ENCODE measurements at places on chromosomes 16 and 17. TPM values are rescaled to one million over a fixed set of nuclear protein-coding genes. Genes with fewer than 3 reads are reported as not detected.

DNA sequence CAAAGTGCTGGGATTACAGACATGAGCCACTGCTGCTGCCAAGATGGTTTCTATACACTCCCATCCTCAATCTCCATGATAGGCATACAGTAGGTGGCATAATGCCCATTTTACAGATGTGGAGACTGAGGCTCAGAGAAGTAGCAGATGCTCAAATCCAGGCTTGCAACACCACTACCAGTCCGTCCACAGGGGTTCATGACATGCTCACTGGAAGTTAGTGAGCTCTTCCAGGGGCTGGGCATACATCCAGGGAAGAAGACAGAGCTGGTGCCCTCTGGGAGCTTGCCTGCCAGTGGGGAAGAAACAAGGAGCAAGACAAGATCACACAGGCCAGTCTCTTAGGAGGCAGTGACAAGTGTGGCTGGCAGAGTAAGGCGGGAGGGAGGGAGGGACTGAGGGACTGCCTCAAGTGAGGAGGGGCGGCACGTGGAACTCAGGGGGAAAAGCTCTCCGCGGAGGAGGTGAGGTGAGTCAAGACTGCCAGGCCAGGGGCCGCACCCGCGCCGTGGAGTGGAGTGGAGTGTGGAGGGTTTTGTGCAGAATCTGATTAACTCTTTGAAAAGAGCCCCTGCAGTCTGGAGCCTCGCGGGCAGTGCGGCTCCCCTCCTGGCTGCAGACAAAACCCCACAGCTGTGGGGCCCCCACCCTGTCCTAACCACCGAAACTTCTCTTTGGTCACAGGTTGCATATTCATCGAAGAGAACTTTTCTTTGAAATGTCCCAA is 27.9 kb downstream of the SREBF1 start:
- peaks cover 60% of the 10 kb centered on the region for H3K36me3 ChIP-seq
- H3K27me3 ChIP-seq: no peaks in the 10 kb centered on the region
- no peak overlapping the region for H3K27ac ChIP-seq
- no peak for DNase-seq

- no peaks in the 10 kb centered on the region for H3K4me1 ChIP-seq
- H3K4me3 ChIP-seq: no peak overlapping the region
- H3K27me3 ChIP-seq: no peaks in the 10 kb centered on the region
- DNase-seq: no peak
Observed at GRCh38 chr16:1458336-1458976, 14.1 kb upstream of the CCDC154 start.

- no peak overlapping the region for H3K27ac ChIP-seq
- peak; percentile 74 for DNase-seq
Observed at GRCh38 chr17:65294181-65294719, 157.1 kb downstream of the RGS9 start.

- no peaks in the 10 kb centered on the region for H3K27me3 ChIP-seq
- DNase-seq: peak; percentile 84
- no peaks in the 10 kb centered on the region for H3K36me3 ChIP-seq
Observed at GRCh38 chr17:75996665-75997590, 3.7 kb upstream of the CDK3 start.

- peaks cover 5% of the 10 kb centered on the region for H3K36me3 ChIP-seq
- no peak overlapping the region for H3K4me3 ChIP-seq
- no peaks in the 10 kb centered on the region for H3K4me1 ChIP-seq
Observed at GRCh38 chr16:30888856-30889499, 4.9 kb downstream of the BCL7C start.

GRCh38 chr17:59863616-59864015 is 29.1 kb downstream of the TUBD1 start:
- no peak for DNase-seq
- H3K4me3 ChIP-seq: no peak overlapping the region
- H3K27me3 ChIP-seq: no peaks in the 10 kb centered on the region
- no peak overlapping the region for H3K27ac ChIP-seq

- peaks cover 23% of the 10 kb centered on the region for H3K4me1 ChIP-seq
- no peak overlapping the region for H3K4me3 ChIP-seq
- DNase-seq: no peak
- H3K27me3 ChIP-seq: no peaks in the 10 kb centered on the region
- no peaks in the 10 kb centered on the region for H3K36me3 ChIP-seq
Observed at GRCh38 chr16:11155284-11155806, 100.7 kb downstream of the SOCS1 start.

DNA sequence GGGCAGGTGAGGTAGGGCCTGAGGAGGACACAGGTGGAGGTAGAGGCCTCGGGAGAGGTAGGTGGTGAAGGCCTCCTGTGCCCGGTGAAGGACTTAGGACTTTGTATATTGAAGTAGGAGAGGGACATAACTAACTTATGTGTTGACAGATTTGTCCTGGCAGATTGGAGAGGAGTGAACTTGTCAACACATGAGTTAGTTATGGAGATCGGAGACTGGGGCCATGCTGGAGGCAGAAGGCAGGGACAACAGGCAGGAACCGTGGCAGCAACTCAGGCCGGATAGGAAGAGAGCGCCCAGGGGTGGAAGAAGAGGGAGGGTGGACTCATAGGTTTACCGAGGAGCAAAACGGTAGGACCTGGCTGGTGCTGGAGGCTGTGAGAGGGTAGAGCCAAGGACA is 18.4 kb downstream of the GLP2R start:
- H3K4me3 ChIP-seq: no peak overlapping the region
- H3K27ac ChIP-seq: no peak overlapping the region
- H3K4me1 ChIP-seq: no peaks in the 10 kb centered on the region
- no peaks in the 10 kb centered on the region for H3K36me3 ChIP-seq

Gene MYO15B
- 0.02 TPM for total RNA-seq

Gene PITPNM3
- total RNA-seq: 39.7 TPM

Gene BCAS3
- 11.6 TPM for total RNA-seq

Gene PIPOX
- total RNA-seq: 91.7 TPM
